GM06990 (cell line): ENCODE measurements at places on chromosomes 7 and 10.

- DNase-seq, result no peak
These were observed 79.1 kb downstream of the USP6NL start for GRCh38 chr10:11532306-11532705.

DNA sequence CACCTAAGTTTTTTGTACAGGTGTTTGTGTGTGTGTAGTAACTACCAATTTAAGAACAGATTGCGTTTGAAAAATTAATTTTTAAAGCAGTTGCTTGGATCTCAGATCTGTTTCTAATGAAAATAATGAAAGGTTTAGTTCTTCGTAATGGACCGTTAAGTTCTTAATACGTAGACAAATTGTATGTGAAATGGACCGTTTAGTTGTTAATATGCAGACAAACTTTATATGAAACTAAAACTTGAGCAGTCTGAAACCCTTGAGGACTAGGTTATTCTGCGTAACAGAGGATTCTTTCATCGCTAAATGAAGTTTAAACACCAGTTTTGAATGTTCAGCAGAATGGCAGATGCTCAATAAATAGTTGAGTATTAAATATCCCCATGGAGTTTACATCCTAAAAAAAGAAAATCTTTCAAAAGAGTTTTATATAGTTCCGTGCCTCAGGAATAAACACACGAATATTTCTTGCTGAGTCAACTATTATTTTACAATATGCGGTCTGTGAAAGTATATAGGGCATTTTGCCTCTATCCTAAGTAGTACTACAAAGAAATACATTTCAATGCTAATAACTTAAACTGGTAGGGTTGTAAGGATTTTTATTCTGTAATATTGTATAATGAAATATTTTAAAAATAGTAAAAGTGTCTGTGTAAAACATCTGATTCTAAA, 1.2 kb downstream of the DBF4 start:
- no peak for DNase-seq

DNA sequence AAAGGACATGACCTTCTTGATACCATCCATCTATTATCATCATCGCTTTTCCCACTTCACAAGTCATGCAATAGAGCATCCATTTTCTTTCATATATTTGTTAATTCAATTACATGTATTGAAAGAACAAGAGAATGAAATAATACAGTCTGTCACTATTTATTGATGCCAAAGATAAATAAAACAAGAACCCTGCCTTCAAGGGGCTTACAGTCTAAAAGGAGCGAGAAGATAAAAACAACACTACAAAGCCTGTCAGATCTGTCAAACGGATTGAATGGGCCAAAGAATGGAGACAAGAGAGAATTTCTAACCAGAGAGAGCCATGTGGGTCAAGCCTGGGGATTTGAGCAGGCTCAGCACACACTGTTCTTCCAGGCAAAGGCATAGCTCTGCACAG, 15.9 kb downstream of the CPA5 start:
- no peak for DNase-seq

DNA sequence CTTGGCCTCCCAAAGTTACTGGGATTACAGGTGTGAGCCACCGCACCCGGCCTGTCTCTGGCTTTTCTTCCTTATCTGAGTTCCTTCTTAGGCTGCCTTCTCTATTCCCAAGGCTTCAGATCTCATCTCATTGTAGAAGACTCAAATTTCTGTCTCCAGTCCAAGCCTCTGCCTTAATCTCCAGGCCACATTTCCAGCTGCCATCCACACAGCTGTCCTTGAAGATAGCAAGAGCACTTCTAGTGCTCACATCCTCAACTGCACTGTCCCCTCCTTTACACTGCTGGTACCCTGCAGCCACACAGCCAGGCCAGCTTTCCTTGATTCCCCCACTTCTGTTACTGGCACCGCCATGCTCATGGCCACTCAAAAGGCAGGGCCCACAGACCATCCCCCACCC, 35.6 kb downstream of the POLL start:
- DNase-seq, result no peak

DNA sequence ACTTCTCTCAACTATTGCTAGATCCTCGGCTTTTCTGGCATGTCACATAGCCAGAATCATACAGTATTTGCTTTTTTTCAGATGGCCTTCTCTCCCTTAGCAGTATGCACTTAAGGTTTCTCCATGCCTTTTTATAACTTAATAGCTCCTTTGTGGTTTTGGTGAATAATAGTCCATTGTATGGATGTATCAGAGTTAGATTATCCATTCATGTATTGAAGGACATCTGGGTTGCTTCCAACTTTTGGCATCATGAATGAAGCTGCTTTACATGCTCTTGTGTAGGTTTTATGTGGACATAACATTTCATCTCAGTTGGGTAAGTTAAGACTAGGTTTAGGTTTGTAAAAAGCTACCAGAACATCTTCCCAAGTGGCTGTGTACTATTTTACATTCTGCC, 4.6 kb downstream of the ATP5F1C start:
- DNase-seq, result no peak

DNA sequence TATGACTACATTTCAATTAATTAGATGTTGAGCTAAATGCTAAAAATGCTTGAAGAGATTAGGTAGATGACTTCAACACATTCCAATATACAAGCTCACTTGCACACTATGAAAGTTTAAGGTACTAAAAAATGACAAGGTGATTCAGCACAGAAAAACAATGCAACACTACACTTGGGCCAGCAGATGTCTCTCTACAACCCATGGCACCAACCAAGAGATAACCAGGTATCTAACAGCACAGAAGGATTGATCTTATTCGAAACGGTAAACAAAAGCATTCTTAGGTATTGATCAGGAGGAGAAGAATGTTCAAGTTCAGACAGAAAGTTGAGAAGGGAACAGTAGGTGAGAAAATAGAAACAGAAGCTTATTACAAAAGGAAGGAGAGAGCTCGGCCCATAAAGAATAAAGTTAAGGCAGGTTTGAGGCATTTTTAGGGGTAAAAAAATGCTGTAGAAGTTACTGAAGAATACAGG, 248.2 kb upstream of the KLF14 start:
- no peak for DNase-seq

GRCh38 chr10:129194181-129194870, 272.7 kb upstream of the MGMT start:
- DNase-seq, result no peak

DNA sequence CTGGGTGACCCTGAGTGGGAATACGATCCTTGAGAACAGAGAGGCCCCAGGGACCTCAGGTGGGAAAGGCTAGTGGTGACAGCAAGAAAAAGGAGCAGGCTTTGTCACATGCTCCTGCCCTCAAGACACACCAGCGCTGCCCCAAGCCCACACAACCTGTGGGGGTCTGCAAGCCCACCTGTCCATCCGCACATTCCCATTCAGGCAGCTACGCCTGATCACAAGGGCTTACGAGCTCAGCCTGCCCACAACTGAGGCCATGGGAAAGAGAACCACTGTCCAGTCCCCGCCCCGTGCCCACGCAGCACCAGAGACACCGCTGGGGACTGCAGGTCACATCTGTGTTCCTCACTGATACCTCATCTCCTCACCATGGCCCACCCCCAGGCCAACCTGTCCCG, 26.7 kb downstream of the EBF3 start:
- DNase-seq, result no peak

DNA sequence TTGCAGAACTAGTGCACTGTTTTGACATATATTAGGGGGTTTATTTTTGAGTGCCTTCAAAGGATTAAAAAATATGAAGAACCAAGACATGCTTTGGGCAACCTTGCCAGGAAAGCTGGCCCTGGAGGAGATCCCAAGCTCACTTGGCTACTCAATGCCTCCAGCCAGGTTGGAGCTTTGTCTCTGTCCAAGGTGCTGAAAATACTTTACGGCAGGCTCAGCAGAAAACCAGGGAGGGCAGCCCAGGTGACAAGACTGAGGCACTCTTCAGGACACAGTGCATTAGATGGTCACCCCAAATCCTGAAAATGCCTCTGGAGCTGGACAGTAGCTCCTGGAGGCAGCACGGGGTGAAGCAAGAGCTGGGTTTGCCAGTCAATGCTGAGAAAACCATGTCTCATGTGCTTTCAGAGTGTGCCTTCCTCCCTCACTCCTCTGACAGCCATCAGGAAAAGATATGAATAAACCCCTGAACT, 5.8 kb upstream of the KCNH2 start:
- DNase-seq, result no peak

DNA sequence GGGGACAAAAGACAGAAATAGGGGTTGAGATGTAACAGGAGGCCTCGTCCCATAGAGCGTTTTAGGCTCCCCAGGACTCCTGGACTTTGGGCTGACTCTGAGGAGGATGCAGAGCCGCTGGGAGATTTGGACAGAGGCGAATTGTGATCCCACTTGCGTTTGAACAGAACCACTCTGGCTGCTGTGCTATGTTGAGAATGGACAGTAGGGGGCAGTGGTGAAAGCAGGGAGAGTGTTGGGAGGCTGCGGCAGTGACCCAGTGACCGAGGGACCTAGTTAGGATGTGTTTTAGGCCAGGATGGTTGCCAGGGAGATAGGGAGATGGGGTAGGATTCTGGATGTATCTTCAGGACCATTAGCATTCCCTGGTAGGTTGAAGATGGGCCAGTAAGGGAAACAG, 271.6 kb downstream of the CCDC3 start:
- no peak for DNase-seq

DNA sequence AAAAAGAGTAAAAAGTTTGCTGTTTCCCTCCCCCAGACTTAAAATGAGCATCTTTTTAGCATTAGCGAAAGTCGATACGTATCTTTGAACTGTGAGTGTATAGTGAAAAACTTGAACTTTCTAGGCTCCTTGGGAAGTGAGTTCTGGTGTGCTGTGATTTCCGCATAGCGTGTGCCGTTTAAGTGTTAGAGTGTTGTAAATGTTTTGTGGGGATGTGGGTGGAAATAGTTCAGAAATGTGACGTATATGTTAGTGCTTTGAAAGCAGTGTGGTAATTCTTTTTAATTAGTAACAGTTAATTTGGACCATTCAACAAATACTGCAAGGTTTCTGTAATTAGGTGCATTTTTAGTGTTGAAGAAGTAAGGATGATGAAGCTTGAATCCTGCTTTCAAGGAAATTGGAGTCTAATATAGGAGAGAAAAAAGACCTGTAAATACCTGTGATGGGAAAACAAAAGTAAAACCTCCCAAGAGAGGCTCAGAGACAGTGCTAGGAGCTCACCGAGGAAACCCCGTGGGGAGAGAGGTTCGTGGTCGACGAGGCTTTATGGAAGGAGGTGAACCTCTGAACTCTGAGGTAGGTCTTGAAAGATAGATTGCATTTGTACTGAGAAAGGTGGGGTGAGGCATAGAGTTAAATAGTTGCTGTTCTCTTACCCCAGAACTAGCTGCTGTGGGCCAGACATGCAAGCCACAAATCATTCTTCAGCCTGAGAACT, 40.8 kb downstream of the RBM33 start:
- no peak for DNase-seq

DNA sequence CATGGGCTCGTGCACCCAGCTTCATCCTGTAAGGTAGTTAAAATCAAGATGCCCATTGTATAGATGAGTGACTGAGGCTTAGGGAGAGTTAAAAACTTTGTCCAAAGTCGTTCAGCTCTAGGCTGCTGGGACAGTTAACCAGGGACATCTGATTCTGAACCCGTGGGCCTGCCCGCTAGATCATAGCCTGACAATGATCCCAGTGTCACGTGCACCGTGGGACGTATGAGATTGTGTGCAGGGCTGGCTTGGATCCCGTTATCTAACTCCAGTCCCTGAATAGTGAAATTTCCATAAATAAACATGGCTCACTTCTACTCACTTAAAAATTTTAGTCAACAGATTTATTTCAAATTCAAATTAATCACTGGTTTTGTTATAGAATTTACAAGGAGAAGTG, 24.9 kb downstream of the C10orf120 start:
- no peak for DNase-seq

DNA sequence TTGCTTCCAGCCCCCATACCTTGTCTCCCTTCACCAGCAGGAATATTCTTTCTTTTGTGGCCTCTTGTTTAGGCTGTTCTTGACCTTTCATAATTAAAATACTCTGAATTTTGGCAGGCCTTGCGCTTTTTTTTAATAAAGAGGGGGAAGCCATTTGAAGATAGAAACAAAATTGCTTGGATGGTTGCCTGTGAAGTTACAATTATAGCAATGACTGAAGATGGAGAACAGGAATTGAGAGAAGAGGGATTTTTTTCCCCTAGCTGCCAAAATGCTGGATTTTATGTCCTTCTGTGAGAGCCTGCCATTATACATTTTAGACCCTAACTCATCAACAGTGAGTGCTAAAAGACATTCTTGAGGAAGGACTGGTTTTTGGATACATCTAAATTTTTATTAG, 24.8 kb downstream of the FGFBP3 start:
- DNase-seq, result no peak

DNA sequence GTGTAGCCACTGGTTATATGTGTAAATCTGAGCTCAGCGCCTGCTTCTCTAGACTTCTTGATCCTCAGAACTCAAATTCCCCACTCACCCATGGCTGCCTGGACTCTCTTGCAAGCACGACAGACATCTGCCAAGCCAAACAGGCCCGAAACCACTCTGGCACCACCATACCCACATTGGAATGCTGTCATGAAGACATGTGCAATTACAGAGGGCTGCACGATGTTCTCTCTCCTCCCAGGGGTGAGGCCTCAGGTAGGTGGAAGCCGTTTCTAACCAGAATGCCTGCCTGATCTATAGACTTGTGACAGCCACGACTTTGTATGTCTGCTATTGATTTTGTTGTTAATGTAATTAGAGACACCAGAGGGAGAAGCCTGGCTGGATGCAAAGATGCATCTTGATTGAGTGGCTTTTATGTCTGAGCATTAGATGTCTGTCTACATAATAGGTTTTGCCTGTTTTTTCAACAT, 4.0 kb downstream of the BAMBI start:
- DNase-seq, result no peak

- no peak for DNase-seq
These were observed 84.6 kb downstream of the CH25H start for GRCh38 chr10:89122433-89123051.
